ENCODE measurements at places on chromosomes 12 and 14.
A peak's percentile ranks its signal among the peaks of the same experiment; 100 is the strongest.

DNA sequence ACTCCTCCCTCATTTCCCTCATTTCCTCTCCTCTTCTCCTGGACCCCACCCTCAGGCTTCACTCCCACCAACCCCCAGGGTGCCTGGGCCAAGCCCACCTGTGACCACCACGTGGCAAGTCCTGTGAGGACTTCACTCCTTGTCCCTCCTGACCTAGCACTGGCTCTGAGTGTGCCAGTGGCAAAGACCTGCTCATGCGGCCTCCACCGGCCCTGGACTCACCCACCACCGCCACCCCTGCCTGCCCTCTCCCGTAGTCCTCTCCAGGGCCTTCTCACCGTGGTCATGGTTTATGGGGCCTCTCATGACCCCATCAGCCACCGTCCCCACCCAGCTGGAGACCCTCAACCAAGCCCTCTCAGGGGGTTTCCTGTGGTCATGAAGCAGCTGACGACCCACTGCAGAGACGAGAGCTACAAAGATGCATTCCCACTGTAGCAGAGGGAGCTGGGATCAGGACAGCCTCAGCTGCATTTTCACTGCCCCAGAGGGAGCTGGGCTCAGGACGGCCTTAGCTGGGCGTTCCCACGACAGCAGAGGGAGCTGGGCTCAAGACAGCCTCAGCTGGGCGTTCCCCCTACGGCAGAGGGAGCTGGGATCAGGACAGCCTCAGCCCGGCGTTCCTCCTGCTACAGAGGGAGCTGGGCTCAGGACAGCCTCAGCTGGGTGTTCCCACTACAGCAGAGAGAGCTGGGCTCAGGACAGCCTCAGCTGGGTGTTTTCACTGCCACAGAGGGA lies 3.2 kb upstream of the C14orf180 start:
- DNase-seq: no peak
- peaks cover 16% of the 10 kb centered on the region for H3K27me3 ChIP-seq
- no peaks in the 10 kb centered on the region for H3K4me1 ChIP-seq
- no peaks in the 10 kb centered on the region for H3K36me3 ChIP-seq
- H3K4me3 ChIP-seq: no peak overlapping the region

DNA sequence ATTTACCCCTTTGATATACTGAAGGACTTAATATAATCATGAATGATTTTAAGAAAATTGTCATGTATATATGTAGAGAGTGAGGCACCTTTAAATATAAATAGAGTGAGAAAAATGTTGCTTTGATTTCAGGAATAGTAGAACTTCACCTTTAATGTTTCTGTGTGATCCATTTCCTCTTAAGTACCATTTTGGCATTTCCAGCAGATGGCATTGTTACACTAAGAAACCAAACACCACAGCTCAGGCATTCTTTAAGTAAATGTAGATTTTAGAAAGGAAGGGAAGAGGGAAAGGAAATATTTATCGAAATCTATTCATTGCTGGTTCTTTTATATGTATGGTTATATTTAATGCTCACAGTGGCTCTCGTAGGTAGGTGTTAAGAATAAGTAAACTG lies 556.7 kb upstream of the FBXO33 start:
- no peak overlapping the region for H3K4me3 ChIP-seq
- H3K4me1 ChIP-seq: no peaks in the 10 kb centered on the region
- no peaks in the 10 kb centered on the region for H3K36me3 ChIP-seq
- H3K27ac ChIP-seq: no peak overlapping the region
- DNase-seq: no peak
- no peaks in the 10 kb centered on the region for H3K27me3 ChIP-seq

DNA sequence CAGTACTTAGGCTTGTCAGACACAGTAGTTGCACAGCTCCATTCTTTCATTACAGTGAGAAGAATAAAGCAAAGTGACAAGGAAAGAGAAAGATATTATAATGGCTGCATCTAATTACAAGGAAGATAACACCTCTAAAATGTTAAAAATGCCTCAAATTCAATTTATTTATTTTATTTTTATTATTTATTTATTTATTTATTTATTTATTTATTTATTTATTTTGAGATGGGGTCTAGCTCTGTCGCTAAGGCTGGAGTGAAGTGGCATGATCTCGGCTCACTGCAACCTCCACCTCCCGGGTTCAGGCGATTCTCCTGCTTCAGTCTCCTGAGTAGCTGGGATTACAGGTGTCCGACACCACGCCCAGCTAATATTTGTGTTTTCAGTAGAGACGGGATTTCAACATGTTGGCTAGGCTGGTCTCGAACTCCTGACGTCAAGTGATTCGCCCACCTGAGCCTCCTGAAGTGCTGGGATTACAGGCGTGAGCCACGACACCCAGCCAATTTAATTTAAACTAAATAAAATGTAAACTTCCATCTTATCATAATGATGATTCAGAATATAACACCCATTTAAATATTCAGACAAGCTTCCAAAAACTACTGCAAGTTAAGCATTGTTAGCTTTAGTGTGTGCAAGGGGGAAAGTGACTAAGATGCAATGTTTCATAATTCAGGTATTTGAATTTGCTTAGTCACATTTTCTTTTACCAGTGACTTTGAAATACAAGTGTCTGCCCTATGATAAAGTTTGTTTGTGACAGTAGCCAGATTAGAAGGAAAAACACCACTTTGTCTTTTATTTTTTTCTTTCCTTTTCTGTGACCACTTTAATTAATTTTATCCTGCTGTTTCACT lies 2.4 kb upstream of the CFAP54 start:
- no peak for DNase-seq
- H3K4me1 ChIP-seq: peaks cover 24% of the 10 kb centered on the region
- peak overlapping the region; percentile 51 for H3K27ac ChIP-seq
- peaks cover 5% of the 10 kb centered on the region for H3K27me3 ChIP-seq
- no peak overlapping the region for H3K4me3 ChIP-seq

DNA sequence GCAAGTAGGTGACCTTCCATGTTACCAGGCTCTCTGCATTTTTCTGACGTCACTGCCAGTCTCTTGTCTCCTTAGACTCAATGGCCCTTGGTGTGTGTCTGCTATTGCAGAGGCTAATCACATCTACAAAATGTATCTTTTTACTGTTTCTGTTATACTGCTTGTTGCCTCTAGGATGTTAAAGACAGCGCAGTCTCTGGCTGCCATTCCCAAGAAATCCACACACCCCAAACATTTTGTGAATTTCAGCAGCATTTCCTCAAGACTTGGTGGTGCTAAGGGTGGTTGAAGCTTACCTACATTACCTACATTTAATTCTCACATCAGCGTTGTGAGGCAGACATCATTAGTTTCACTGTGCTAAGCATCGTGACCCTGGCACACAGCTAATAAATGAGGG lies 87.2 kb downstream of the C12orf75 start:
- DNase-seq: no peak
- H3K36me3 ChIP-seq: peaks cover 2% of the 10 kb centered on the region
- no peak overlapping the region for H3K27ac ChIP-seq
- no peak overlapping the region for H3K4me3 ChIP-seq

DNA sequence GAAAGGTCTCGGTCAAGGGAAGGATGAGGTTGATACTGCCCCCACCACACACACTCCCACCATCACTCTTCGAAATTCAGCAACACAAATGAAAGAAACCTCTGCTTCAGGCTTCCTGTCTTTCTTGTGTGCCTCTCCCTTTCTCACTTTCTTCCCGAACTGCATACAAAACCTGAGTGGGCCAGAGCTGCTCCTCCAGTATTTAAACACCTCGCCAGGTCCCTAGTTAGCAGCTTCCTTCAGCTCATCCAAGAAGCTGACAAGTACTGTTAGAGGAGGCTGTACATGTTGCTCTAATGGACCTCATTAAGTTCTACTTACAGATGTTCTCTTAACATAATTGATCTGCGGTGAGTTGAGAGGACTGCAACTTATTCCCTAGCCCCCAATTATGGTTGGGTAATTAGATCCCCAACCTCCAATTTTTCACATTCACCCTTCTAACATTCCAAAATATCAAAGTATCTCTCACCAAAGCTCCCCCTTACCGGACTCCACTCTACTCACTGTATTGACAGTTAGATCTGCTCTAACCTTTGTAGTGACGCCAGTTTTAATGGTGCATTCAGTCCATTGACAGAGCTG lies 4.1 kb upstream of the LMO3 start:
- H3K36me3 ChIP-seq: no peaks in the 10 kb centered on the region
- no peak for DNase-seq
- no peak overlapping the region for H3K27ac ChIP-seq
- peaks cover 5% of the 10 kb centered on the region for H3K27me3 ChIP-seq
- no peak overlapping the region for H3K4me3 ChIP-seq

DNA sequence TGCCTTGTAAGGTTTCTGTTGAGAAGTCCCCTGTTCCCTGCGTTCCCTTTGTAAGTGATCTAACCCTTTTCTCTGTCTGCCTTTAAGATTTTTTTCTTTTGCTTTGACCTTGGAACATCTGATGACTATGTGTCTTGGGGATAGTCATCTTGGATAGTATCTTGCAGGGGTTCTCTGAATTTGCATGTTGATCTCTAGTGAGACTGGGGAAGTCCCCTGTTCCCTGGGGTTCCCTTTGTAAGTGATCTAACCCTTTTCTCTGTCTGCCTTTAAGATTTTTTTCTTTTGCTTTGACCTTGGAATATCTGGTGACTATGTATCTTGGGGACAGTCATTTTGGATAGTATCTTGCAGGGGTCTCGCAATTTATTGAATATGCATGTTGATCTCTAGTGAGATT lies 38.2 kb upstream of the TMX1 start:
- H3K27me3 ChIP-seq: peaks cover 24% of the 10 kb centered on the region
- H3K4me3 ChIP-seq: no peak overlapping the region
- no peak overlapping the region for H3K27ac ChIP-seq
- no peaks in the 10 kb centered on the region for H3K36me3 ChIP-seq

Measured in T-helper 17 cell (primary cell).